ENCODE measurements at places on chromosomes 4 and X.

DNA sequence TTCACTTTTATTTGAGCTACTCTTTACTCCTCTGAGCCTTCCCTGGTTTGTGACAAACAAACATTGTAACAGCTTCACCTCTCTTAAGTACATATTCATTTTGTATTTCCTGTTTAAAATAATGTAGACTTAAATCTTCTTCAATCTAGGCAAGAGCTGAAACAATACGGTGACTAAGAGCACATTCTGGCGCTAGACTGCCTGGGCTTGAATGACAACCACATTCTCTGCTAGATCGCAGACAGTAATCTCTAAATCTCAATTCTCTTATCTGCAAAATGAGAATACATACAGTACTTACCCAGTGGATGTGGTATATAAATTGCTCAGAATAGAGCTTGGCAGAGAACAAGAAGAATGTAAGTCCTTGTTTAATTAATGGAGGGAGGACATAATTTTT is 144.8 kb downstream of the ARAP2 start:
- no peak for DNase-seq

GRCh38 chrX:155031657-155032056 is 5.0 kb downstream of the FUNDC2 start:
- no peak for DNase-seq

DNA sequence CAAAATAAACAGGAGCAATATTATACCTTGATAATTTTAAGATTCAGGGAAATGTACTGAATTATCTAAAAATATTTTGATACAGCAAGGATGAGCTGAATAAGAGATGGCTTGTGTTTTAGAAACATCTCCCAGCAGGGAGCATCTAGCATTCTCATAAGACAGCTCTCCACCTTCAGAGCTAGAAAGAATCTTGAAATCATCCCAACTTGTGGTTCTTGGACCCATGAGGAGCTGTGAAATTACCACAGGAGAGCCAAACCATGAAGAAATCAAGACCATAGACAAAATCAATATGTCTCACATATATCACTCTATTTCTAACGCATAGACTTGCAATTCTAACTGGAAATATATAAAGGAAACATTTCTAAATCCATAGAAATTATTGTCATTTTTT is 210.6 kb upstream of the DKK2 start:
- peak; percentile 50 for DNase-seq

DNA sequence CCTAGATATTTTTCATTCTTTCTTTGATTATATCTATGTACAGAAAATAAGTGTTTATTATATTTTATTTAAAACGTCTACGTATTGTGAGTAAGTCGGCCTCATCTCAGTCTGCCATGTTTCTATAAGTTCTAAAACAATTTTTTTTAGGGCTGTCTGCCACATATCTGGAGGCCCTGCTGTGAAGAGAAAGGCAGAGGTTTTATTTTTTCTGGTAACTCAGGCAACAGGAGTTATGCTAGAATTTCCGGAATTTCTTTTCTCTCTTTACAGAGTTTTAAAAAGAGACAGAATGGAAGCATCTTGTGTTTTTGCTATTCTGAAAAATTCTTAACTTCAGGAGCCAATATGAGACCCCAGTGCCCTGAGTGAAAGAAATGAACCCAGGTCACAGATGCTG is 1124.0 kb upstream of the TENM3 start:
- no peak for DNase-seq

All from AG10803 (cell line).